H1 (cell line): ENCODE measurements at places on chromosomes 12 and 14. TPM values are rescaled to one million over a fixed set of nuclear protein-coding genes. Genes with fewer than 3 reads are reported as not detected.

Gene IKBIP
- 2.2 and 2.7 TPM in 2 replicates for polyA plus RNA-seq

Gene MIS18BP1
- polyA plus RNA-seq: 12.8 and 13.1 TPM in 2 replicates

Gene MANSC1
- polyA plus RNA-seq: 2.0 and 2.5 TPM in 2 replicates

Gene RFX4
- polyA plus RNA-seq: 0.05 and 0.06 TPM in 2 replicates

Gene SLC5A8
- polyA plus RNA-seq: 0.11 and 0.21 TPM in 2 replicates

Gene PPP4R4
- polyA plus RNA-seq: 2.5 and 3.3 TPM in 2 replicates
